ENCODE measurements at places on chromosomes 5 and 9. TPM values are rescaled to one million over a fixed set of nuclear protein-coding genes. Genes with fewer than 3 reads are reported as not detected.

Gene GBGT1
- total RNA-seq = 0.98 TPM

Gene SUSD3
- total RNA-seq = 0.09 TPM

Gene MEIKIN
- total RNA-seq = not detected

Gene UBAC1
- total RNA-seq = 13.3 TPM

Gene IFNA2
- not detected for total RNA-seq

Gene FGF10
- 1.2 TPM for total RNA-seq

Gene EFNA5
- 2.1 TPM for total RNA-seq

Measured in fibroblast of the aortic adventitia (primary cell).